ENCODE measurements at places on chromosomes 1 and 21.

GRCh38 chr1:3623441-3624199 is 1.2 kb upstream of the TPRG1L start:
- no peak for DNase-seq

GRCh38 chr1:241934866-241935265 is 22.7 kb upstream of the BECN2 start:
- peak; percentile 8 for DNase-seq

GRCh38 chr1:206557636-206558473 is 50.5 kb downstream of the RASSF5 start:
- no peak for DNase-seq

DNA sequence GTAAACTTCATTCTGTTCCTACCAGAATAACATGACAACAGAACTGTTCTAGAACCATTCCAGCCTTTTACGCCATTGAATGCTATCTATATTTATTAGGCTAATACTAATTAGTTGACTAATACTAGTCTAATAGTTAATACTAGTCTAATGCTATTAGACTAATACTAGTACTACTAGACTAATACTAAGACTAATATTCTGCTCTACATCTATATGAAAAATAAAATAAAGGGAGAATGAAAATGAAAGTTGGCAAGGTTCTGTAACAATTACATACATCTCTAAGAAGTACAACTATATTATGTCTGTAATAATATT is 40.9 kb upstream of the LRRC8B start:
- no peak for DNase-seq

DNA sequence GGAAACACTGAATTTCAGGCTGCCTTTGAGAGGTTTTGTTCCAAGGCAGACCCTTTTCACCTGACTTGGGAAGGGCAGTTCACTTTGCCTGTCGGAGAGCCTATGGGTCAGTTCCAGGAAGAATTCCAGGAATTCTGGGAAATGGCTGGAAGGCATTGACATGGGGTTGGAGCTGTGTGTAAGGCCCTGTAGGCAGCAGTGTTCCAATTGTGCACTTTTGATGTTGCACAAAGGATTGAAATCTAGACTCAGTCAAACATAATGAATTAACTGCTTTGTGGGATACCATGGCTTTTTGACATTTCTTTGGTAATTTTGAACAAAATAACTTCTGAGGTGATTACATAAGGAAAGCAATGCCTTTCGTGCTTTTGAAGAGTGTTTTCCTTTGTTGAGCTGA is 184.6 kb downstream of the SDCCAG8 start:
- DNase-seq = no peak

GRCh38 chr1:30110846-30111245 is 612.5 kb downstream of the MATN1 start:
- no peak for DNase-seq

- no peak for DNase-seq
These were observed 51.1 kb downstream of the FAM163A start for GRCh38 chr1:179794146-179794545.

DNA sequence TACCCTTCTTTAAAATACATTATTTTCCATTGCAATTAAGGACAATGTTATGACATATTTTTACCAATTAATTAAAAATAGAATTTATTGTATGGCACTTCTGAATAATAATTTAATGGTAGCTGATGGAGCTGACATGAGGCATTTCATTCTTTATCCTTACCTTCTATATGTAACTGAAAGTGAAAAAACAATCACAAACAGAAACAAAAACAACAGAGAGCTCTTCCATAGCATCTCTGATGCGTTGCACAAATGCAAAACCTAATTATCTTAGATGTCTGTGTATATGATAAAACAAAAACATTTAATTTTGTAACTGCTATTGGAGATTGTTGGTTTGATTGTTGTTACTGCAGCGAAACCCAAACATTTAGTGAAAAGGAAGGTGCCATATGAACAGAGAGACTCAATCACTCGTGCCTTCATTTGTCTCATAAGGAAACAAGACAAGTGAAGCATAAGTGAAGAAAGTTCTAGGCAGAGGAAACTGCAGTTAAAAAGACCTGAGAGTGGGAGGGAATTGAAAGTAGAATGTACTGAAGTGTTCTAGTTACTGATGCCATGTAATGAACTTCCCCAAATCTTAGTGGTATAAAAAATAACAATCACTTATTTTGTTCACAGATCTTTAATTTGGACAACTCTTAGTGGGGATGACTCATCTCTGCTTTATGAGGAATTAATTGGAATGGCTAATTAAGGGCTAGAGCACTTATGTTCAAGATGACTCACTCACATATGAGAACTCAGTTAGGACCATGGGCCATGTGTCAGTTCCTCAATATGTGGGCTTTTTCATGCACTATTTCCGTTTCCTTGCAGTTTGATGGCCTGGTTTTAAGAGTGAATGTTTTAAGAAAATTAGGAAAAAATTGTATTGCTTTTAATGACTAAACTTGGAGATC is 245.0 kb upstream of the OLFM3 start:
- DNase-seq = peak; percentile 28

- no peak for DNase-seq
These were observed 1.3 kb downstream of the ACOT11 start for GRCh38 chr1:54549181-54549924.
